ENCODE measurements at places on chromosomes 4 and X.

DNA sequence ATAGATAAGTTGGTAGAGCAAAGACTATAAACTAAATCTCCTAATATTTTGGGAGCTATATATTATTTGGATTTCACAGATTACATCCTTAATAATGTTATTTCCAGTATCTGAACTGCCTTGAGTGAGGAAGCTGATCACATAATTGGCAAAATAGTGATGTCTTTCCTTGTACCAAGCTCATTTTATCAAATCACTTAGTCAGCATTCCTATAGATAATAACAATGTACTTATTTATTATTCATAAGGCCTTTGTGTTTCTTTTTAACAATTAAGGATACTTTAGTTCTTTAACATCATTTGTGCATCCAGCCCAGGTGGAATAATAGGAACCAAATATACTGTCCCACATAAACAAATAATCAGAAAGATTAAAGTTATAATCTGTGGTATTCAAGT is 1093.6 kb downstream of the PCDH18 start:
- no peak for DNase-seq

GRCh38 chr4:39528061-39528465 is 824 bp upstream of the UGDH start:
- DNase-seq: no peak

DNA sequence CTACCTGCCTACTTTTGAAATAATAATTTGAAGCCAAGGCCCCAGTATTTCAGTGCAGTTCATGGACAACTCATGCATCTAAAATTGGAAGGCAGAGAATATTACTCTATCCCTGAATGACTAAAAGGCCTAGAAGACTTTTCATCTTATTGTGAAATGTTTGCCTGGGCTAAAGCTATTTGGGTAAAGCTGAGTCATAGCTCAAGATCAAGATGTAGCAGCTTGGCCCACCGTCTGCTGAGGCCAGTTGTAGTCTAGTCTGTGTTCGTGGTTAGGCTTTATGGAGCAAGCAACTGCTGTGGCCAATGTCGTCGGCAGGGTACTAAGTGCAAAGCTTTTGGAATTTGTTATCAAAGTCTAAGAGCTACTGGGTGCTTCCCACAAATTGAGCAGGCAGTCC is 929.1 kb downstream of the RAB28 start:
- DNase-seq: no peak

DNA sequence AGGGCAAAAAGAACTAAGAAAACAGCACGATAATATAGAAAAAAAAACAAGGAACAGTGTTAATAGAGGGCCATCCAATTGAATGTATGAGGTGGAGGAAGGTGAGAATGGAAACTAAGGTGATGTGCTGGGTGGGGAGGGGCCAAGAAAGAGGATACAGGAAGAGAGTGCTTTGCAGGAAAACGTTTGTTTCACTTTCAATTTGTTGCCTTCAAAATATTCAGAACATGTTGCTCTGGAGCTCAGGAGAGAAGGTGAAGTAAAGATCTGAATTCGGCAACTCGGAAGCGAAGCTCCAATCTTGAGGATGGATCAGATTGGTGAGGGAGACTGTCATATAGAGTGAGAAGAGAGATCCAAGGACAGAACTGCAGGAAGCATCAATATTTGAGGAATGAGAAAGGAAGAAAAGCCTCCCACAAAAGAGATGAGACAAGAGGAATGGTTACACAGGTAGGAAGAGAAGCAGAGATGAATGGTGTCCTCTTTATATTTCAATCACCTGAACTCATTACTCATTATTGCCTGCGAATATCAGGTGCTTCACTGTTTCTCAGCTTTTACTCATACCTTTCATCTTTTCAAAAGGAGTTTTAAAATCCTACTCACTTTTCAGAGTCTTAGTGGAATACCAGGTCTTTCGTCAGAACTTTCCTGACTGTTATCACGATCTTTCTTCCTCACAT is 14.7 kb upstream of the SEC24D start:
- peak; percentile 56 for DNase-seq

DNA sequence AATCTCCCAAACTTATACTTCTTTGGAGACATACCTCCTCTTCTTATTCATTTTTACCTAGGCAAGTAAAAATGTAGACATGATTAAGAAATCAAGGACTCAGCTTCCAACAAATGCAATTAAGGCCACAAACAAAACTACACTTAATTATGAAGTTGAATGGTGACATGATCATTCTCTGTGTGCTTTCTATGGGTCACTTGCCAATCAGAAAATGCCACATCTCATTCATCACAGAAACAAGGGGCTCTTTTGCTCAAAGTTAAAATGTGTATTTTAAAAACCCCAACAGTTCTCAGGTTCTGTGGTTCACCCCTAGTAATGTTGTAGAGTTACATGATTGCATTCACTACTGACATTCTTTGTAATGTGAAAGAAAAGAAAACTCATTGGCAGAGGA is 273.5 kb downstream of the DCHS2 start:
- no peak for DNase-seq

GRCh38 chr4:18021470-18021719 is 160 bp downstream of the LCORL start:
- DNase-seq: no peak

- no peak for DNase-seq
Measured at GRCh38 chr4:88600176-88600838, 8.0 kb downstream of the HERC3 start.

- DNase-seq: no peak
Measured at GRCh38 chr4:27428661-27429060, 568.0 kb downstream of the STIM2 start.

GRCh38 chr4:6591313-6591712 is 16.3 kb downstream of the MAN2B2 start:
- DNase-seq: no peak

GRCh38 chr4:102858828-102859464 is 9.8 kb upstream of the CISD2 start:
- DNase-seq: no peak

- no peak for DNase-seq
Measured at GRCh38 chr4:160498211-160498610, 1395.3 kb downstream of the RAPGEF2 start.

DNA sequence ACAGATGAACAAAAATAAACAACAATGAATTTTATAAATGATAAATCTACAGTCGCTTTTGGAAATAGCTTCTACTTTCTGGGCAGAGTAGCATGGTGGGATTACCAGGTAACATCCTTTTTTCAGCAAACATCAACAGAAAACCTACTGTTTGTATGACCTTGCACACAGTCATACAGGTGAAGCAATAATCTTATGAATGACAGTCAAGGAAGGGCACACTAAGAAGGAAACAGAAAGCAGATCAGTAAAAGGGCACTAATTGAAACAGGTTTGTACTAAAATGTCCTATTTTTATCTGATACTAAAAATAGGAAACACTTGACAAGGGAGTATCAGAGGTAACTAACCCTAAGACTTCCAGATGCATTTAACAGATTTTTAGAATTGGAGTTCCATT is 108.9 kb downstream of the DLG3 start:
- DNase-seq: no peak

GRCh38 chr4:154858166-154858565 is 77.1 kb downstream of the RBM46 start:
- no peak for DNase-seq

DNA sequence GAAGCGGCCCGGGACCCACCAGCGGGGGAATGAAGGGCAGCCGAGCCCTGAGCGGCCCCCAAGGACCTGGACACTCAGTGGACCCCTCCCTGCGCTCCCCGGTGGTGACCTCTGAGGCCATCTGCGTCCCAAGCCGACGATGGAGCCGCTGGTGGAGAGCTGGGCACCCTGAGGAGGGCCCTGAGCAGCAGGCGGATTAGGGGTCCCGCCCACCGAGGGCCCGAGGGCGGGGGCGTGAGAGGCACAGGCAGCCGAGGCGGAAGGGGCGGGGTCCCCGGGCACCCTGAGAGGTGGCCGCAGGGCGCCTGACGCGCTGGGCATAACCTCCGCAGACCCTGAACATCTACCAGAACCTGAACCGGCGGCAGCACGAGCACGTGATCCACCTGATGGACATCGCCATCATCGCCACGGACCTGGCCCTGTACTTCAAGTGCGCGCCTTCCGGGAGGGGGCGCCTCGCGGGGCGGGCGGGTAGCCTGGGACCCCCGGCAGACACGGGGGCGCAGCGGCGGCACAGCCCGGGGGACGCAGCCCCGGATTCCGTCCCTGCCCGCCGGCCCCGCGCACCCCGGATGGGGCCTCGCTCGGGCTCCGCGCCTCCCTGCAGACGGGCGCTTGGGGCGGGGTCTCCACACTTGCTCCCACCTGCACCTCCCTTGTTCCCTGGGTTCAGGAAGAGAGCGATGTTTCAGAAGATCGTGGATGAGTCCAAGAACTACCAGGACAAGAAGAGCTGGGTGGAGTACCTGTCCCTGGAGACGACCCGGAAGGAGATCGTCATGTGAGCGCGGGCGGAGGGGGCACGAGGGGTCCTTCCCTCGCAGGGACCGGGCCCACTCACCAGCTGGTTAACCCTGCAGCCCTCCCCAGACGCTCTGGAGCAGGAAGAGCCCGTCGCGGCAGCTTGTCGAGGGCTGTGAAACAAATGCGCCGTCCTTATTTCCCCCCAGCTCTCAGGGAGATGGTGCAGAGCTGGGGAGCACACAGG is 10.3 kb downstream of the ATP5ME start:
- peak; percentile 74 for DNase-seq

DNA sequence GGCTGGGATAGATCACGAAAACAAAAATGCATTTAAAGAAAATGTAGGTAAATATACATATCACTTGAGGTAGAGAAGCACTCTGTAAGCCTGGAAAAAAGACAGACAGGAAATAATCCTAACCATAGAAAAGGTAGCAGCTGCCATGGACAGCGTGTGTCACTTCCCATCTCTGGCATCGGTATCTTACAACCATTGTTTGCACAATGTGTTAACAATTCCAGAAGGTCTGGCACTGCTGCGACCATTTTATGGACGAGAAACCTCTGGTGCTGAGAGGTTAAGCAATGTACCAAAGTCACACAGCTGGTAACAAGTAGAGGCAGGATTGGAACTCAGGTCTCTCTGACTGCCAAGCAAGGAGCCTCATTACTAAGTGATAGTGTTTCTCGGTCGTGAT is 1.7 kb upstream of the MTNR1A start:
- no peak for DNase-seq

DNA sequence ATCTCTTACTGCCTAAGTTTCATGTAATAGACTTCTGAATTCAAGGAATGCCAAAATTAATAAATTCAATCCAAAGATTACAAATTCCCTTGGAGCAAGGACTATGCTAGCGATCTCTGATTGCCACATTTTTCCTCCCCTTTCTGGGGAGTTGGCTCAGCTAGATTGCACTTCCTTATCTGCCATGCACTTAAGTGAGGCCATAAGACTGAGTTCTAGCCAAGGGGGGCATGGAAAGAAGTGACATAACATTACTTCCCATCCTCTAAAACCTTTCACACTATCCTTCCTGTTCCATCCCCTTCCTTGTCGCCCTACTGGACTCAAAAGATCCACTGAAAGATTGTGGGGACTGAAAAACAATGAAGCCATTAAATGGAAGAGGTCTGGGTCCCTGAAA is 53.8 kb upstream of the TXK start:
- DNase-seq: no peak

GRCh38 chr4:97105347-97106099 is 1037.8 kb downstream of the STPG2 start:
- no peak for DNase-seq

GRCh38 chr4:8117278-8117682 is 41.3 kb downstream of the ABLIM2 start:
- DNase-seq: peak; percentile 39

DNA sequence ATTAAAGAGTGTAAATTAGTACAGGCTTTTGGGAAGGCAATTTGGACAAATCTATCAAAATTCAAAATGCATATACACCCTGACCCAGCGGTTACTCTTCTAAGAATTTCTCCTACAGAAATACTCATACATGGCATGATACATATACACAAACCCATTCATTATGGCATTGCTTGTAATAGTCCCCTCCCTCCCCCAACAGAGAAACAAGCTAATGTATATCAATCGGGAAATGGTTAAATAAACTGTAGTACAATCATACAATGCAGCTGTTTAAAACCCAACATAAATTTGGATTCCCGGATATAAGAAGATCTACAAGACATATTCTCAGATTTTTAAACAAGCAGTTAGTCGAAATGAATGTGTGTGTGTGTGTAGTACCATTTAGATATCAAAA is 808 bp downstream of the HUWE1 start:
- DNase-seq: no peak

- DNase-seq: no peak
Measured at GRCh38 chr4:158130204-158130603, 42.6 kb downstream of the GASK1B start.

DNA sequence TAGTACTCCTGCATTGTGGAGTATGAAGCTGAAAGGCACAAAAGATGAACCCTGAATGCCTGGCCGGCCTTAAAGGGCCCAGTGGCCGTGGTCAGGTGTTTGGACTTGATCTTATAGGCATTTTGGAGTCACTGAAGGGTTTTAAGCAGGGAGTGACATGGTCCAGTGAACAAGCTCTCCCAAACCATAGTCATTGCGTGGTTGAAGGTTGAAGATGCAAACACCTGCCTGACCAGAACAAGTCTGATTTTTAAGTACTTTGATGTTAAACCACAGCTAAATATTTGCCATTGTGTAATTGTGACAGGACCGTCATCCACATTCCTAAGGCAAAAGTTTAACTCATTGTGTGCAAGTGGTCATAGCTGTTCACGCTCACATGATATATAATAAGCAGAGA is 3.3 kb downstream of the STK32B start:
- no peak for DNase-seq

- no peak for DNase-seq
Measured at GRCh38 chrX:127390316-127390715, 570.8 kb downstream of the PRR32 start.

- no peak for DNase-seq
Measured at GRCh38 chr4:98564852-98565251, 93.6 kb downstream of the TSPAN5 start.

- DNase-seq: no peak
Measured at GRCh38 chrX:133412665-133413064, 2.6 kb downstream of the GPC4 start.

GRCh38 chrX:150648296-150648940 is 44.8 kb upstream of the MTMR1 start:
- DNase-seq: no peak

DNA sequence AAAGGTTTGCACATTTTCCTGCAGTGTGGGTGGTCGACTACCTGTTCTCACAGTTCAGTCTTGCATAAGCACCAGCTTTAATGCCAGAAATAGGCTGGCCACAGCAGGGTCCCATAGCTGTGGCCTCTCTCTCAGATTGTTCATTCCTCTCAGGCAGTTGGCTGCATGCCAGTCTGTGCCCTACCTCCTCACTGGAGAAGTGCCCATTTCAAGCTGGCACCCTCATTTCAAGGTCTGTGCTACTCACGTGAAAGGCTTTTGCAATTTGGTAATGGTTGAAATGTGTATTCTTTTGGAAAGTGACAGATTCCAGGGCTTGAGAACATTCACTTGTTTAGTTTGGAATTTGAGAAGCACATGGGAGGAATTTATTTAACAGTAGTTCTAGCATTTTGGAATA is 28.9 kb upstream of the MTMR1 start:
- no peak for DNase-seq

Measured in CD4-positive, alpha-beta T cell treated with Interferon alpha-2 for 1 hour (primary cell).